Activated T-cell treated with anti-CD3 and anti-CD28 coated beads for 1 hour (primary cell): ENCODE measurements at places on chromosomes 1 and 21.

- DNase-seq, result no peak
These were observed 161.7 kb downstream of the TGFBR3 start for GRCh38 chr1:91724231-91724630.

GRCh38 chr1:206658264-206658980 is 23.1 kb downstream of the DYRK3 start:
- no peak for DNase-seq

DNA sequence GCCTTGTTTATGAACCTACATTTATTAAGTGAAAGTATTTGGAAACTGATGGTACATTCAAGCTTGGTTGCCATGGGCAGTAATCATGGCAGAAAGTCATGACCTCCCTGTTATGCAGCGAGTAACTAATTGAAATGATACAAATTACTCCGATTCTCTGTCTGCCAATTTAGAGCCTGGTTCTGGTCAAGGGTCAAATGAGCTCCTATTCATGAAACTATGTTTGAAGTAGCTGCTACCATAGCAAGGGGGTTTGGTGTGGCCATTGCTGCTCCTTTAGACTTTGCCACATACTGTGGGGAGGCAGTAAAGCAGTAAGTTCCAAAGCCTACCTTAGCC is 187.2 kb upstream of the FOXD3 start:
- DNase-seq, result no peak

GRCh38 chr1:239389703-239390102 is 3.3 kb downstream of the CHRM3 start:
- no peak for DNase-seq

- DNase-seq, result no peak
These were observed at the start of gene KMO for GRCh38 chr1:241532162-241532531. Gene KMO (plus strand): TSS chr1:241532378. CDS start chr1:241532445, 67 bp downstream.

DNA sequence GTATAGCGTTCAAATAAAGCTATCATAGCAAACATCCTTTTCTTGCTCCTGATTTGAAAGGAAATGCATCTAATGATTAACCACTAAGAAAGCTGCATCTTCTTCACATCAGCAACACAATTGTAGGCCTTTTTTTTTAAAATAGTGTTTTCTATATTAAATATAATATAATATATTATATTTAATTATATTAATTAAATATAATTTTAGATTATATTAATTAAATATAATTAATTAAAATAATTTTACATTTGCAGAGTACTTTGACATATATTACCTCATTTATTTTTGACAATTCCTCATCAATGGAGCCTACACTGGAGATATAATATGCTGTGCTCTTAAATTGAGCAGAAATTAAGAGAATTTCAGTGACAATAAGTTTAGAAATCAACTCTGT is 193.0 kb downstream of the GPR52 start:
- no peak for DNase-seq

DNA sequence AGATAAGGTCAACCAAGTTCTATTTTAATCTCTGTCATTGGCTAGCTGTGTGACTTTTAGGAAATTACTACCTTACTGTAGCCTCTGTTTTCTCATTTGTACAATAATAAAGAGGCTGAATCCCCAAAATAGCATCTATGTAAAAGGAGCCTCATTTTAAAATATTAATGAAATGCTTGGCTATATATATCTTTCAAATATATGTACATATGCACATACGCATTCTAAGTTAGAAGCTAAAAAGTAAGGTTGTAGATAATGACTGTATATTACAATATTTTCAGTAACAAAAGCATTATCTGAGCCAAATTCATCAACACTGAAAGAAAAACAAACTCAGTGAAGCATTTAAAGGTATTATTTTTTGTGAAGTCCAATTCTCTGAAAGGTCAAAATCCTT is 44.6 kb downstream of the TYW3 start:
- no peak for DNase-seq

DNA sequence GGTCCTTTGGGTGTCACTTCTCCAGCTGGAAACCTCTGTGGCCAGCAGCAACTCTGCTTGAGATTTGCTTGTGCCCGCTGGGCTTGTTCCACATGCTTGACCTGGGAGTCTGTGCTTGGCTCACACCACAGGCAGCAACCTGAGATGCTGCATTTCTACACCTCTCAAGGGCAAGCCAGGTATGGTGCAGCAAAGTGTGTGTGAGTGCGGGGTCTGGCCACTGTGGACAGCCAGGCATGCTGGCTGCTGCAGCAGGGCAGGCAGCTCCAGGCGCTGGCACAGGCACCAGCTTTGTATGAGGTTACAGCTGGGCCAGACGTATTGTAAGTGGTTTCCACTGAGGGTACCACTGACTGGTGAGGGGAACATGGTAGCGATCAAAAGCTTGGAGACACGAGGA is 242.0 kb downstream of the PTGER3 start:
- DNase-seq, result no peak

DNA sequence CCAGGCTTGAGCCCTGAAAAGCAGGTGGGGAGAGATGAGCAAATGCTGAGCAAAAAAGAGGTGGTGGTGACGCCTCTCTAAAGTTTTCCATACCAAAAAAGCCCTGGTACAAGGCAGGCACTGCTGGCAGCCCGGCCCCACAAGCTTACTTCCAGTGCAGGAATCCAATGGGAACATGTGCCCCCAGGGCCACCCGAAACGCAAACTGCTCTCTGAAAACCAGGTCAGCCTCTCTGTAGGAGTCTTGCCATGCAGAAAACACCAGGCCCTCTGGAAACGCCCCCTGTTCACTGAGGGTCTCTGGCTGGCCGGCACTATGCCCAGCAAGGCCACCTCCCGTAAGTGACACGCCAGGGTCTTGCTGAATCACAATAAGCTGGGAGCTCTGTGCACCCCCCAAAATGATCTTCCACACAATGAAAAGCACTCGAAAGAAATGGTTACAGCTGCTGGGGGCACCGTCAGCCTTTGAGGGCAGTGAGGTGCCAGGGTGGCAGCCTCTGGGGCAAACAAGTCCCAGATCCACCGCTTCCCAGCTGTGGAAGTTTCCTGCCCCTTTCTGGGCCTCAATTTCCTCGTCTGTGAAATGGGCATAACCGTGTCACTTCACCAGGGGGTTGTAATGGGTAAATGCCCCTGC is 170.5 kb downstream of the TOMM20 start:
- no peak for DNase-seq

DNA sequence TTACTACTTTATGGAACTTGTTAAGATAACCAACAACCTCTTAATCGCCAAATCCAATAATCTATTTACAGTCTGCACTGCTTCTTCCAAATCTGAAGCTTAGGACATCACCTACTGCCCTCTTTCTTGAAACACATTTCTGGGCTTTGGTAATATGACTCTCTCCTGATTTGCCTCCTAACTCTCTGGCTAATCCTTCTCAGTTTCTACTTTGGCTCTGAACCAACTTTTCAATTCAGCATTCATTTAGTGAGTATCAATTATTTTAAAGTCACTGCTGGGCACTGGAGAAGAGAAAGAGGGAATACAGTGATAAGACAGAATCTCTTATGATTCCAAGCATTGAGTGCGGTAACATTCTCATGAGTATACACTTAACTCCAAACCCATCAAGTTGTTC is 275.0 kb downstream of the AKT3 start:
- DNase-seq, result no peak

- no peak for DNase-seq
These were observed 185.2 kb downstream of the C1orf94 start for GRCh38 chr1:34361781-34362357.

GRCh38 chr1:200029822-200030152 is 2.3 kb downstream of the NR5A2 start:
- no peak for DNase-seq

DNA sequence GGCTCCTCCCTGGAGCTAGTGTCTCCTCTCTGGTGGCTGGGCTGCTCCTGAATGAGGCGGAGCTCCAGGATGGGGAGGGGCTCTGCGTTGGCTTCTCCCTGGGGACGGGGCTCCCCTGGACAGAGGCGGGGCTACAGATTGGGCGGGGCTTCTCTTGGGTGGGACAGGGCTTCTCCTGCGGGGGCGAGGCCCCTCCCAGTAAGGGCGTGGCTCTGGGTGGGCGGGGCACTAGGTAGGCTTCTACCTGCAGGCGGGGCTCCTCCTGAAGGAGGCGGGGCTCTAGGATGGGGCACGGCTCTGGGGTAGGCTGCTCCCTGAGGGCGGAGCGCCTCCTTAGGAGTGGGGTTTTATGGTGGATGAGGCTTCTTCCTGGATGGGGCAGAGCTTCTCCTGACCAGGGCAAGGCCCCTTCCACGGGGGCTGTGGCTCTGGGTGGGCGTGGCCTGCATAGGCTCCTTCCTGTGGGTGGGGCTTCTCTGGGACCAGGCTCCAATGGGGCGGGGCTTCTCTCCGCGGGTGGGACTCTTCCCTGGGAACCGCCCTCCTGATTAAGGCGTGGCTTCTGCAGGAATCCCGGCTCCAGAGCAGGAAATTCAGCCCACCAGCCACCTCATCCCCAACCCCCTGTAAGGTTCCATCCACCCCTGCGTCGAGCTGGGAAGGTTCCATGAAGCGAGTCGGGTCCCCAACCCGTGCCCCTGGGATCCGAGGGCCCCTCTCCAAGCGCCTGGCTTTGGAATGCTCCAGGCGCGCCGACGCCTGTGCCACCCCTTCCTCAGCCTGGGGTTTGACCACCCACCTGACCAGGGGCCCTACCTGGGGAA is 22.7 kb upstream of the ARF1 start:
- DNase-seq, result peak; percentile 43

DNA sequence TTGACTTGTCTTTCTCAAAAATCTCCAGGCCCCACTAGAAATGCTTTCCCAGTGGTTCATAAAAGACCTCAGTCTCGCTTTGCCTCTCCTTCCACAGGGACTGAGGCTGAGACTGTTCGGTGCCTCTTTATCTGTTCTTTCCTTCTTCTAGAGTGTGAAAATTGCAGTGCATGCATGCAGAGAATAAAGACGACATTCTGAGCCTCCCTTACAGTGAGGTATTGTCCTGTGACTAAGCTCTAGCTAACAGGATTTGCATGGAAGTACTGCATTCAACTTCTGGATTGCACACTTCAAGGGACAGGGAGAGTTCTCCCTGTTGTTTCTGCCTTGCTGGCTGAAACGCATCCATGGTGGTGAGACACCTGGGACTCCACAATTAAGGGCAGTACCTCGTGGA is 69.1 kb downstream of the COLGALT2 start:
- DNase-seq, result no peak

DNA sequence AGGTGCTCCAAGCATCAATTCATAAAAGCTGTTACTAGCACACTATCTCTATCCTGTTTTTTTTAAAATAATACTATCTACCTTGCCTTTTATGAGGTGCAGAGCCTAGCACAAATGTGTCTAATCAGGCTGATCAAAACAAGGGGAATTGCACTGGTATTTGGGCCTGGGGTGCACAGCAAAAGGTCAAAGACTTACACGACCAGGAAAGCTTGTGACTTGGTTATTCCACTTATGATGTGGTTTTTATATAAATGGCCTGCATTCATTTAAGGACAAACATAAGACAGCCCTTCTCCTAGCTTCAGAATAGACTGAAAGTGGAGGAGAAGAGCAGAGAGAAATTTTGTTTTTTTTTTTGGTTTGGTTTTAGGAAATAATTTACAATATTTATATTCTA is 98.4 kb upstream of the SGIP1 start:
- DNase-seq, result no peak

DNA sequence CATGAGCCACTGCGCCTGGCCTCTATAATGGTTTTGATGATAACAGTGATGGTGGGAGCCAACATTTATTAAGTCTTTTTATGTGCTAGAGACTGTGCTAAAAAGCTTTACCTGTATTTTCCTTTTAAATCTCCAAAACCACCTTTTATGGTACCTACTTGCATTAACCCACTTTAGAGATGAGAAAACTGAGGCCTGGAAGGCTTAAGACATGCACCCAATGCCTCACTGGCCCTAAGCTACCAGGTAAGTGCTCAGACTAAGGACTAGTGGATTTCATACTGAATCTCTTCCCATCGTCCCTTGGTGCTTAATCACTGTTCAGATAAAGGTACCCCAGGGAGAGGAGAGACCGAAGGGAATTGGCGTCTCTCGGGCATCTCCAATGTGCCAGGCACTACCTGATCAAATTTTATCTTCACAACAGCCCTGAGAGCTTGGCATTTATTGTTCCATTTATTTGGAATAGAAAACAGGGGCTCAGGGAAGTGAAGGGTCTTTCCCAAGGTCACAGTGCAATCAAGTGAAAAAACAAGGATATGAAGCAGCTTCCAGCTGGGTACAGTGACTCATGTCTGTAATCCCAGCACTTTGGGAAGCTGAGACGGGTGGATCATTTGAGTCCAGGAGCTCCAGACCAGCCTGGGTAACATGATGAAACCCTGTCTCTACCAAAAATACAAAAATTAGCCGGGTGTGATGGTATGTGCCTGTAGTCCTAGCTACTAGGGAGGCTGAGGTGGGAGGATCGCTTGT is 84.2 kb downstream of the LACTBL1 start:
- DNase-seq, result no peak

- no peak for DNase-seq
These were observed 35.0 kb upstream of the RAP1GAP start for GRCh38 chr1:21704145-21704544.

DNA sequence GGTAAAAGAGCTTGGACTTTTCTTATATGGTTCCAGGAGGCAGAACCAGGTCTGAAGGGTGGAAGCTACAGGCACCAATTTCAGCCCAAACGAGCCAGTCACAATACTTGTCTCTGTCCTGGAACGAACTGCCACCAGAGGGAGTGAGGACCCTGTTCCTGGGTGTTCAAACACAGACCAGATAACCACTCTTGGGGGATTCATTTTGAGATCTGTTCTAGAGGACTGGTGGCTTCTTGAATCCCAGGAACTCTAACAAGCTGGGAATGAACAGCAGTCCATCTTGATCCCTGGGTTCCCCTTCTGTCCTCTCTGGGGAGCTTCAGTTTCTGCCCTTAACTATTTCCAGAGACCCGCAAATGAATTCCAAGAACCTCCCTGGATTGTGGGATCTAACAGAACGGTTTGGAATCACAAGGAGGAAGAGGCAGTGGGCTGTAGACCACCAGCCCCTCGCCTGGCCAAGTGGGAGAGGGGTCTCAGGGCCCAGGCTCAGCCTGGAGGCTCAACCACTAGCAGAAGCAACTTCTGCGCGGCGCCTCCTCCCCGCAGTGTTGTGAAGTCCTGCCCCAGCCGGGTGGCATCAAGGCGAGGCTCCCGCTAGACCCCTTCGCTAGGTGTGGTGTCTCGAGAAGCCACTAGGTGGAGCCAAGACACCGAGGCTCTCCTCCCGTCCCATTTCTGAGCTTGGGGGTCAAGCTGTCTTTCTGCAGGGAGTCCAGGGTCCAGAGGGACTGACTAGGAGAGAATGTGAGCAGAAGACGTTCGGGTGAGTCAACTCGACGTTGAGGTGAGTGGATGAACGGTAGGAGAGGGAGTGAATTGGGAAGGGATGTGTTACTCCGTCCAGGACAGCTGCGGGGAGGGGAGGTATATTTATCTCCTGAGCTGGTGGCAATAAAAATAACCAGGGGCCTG is 12.1 kb upstream of the NES start:
- peak; percentile 64 for DNase-seq

- no peak for DNase-seq
These were observed 217.3 kb downstream of the PTPRU start for GRCh38 chr1:29453502-29454240.
